Posterior vena cava (tissue), 2 donors: ENCODE measurements at places on chromosomes 7 and 10. TPM values are rescaled to one million over a fixed set of nuclear protein-coding genes. Genes with fewer than 3 reads are reported as not detected.
A peak's percentile ranks its signal among the peaks of the same experiment; 100 is the strongest.

HMX2 gene
- total RNA-seq: not detected

CTTNBP2 gene
- 7.9 TPM for total RNA-seq

CALHM1 gene
- not detected for total RNA-seq

ZNF107 gene
- 7.2 TPM for total RNA-seq

ADAM22 gene
- 11.5 TPM for total RNA-seq

GRCh38 chr10:75472685-75473084, 41.3 kb downstream of the LRMDA start:
- DNase-seq: no peak

DNA sequence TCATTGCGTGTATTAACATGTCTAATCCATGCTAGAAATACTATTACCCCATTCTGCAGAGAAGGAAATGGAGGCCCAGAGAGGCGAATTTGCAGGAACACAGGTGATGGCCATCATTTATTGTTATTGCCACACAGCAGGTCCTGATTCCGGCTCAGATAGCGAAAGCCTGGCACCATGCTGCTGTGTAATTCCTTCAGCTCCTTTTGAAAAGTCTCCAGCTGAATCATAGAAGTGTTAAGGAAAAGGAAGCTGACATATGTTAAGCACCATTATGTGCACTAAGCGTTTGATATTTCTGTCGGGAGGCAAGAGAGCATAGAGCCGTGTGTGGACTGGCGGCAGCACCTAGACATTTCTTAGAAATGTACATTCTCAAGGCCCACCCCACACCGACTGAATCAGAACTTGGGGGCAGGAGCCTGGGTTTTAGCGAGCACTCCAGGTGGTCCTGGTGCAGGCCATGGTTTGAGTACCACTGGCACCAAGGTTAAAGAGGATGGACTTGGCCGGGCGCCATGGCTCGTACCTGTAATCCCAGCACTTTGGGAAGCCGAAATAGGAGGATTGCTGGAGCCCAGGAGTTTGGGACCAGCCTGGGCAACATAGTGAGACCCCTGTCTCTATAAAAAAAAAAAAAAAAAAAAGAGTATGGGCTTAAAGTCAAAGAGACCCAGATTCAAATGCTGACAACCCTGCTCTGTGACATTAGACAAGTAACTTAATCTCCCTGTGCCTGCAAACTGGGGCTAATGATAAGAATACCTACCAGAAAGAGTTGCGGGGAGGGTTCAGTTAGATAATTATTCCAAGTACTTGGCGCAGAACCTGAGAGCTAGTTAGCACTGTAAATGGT, 52.2 kb downstream of the UNC5B start:
- no peak for DNase-seq

GRCh38 chr7:116356979-116357378, 142.6 kb upstream of the CAV2 start:
- no peak for DNase-seq

- no peak for DNase-seq
Observed at GRCh38 chr10:60487543-60487942, 97.9 kb upstream of the ANK3 start.

DNA sequence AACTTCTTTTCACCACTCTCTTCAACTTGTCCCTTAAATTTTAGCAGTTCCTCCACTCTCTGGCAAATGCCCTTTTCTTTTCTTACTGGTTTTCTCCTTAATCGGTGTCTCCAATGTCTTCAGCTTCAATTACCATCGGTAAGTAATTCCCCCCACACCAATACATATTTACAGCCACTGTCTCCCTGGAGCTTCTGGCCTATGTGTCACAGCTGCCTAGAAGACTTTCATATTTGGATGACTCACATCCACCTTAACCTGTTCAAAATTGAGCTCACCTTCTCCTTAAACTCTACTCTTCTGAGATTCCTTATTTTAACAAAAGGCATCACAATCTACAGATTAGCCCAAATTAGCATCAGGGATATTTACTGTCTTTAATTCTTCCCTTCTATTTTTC, 380.4 kb downstream of the POM121L12 start:
- no peak for DNase-seq

DNA sequence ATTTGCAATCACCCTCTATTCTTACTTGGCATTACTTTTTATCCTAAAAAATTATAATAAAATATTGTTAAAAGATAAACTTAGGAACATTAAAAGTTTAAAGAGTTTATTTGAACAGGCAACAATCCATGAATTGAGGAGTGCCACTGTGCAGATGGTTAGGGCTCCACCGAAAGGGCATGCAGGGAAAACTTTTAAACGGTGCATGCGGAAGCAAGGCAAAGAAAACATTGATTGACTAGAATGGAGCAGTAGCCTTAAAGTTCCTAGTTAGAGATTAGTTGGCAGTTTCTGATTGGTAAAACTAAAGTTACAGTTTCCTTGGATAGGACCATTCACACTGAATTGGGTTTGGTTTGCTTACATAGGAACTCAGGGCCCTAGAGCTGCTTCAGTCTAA, 17.3 kb downstream of the CC2D2B start:
- no peak for DNase-seq

DNA sequence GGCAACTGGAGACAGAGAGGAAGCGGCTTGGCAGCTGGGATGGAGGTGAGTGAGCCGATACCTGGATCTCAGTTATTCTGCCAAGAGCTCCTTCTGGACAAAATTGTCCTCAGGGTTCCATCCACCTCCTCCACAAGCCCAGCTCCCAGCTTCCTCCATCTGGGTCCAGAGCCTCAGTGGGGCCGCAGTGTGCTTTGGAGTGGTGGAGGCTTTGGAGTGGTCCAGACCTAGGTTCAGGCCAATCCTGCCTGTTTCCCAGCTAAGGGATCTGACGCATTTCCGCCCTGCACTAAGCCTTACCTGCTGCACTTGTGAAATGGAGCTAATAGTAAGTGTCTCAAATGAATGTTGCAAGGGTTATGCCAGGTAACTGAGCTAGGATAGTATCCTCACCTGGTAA, 355.7 kb upstream of the SHH start:
- DNase-seq: no peak

DNA sequence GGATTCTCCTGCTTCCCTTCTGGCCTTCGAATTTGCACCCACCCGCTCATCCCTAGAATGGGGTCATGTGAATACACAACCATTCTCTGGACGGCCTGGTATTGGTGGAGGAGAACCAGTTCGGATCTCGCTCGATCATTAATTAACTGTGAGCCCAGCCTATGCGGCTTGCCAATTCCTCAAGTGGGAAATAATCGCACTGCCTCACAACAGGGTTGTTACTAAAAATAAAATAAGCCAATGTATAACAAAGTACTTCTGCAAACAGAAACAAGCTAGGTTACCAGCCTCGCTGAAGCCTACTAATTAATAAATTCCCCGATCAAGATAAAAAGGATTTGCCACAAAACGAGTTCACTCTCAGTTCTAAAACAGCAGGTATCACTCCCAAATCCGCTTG, 16.2 kb downstream of the CTBP2 start:
- DNase-seq: no peak

DNA sequence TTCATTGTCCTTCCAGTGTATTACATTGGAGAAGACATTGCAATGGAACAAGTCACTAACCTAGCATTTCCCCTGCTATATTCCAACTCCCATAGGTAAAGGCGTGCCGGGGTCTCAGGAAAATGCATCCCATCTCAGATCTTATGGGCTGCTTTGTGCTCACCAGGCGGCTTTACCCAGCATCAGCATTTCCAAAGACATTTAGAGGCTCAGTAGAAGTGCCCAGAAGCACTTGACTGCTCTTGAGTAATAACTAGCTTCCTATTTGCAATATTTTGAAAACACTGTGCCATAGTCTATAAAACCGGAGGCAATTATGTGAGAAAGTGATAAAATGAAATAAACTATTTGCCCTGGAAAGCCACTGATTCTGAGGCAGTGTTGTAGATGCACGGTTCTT, 415.0 kb upstream of the NPVF start:
- DNase-seq: no peak

DNA sequence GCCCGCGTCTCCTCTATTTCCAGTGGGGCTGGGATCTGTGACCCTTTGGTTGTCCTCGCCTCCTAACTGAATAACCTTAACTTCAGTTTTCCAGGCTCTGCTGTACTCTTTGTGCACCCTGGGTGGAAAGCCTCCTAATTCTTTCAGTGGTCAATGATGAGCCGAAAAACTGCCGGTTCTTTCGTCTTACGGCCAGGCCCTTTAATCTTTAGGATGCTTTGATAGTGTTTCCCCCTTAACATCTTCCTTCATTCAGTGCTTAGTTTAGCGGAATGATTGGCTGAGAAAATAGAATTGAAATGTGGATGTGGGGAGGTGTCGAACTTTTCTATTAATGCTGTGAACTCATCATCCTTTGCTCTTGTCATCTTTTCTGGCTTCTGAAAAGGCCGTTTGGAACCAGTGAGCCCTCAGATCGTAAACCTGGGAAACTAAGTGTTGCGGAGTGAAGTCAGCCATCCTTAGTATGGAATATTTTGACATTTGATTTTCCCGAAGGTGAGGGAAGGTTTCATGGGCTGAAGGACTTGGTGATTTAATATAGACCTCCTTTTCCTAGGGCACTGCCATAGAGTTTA, 847 bp downstream of the GARS1 start:
- no peak for DNase-seq

GRCh38 chr10:79055892-79056291, 12.9 kb upstream of the ZMIZ1 start:
- DNase-seq: peak; percentile 5

DNA sequence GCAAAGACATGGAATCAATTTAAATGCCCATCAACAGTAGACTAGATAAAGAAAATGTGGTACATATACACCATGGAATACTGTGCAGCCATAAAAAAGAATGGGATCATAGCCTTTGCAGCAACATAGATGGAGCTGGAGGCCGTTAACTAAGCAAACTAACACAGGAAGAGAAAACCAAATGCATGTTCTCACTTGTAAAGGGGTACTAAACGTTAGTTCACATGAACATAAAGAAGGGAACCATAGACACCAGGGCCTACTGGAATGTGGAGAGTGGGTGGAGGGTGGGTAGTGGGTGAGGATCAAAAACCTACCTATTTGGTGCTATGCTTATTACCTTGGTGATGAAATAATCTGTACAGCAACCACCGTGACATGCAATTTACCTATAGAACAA, 78.4 kb upstream of the GSDME start:
- DNase-seq: no peak
